SK-MEL-5 (cell line): ENCODE measurements at places on chromosomes 2 and 18. TPM values are rescaled to one million over a fixed set of nuclear protein-coding genes. Genes with fewer than 3 reads are reported as not detected.

Gene HOXD13
- 10.3 and 11.8 TPM in 2 replicates for total RNA-seq

- DNase-seq: no peak
Observed at GRCh38 chr2:118498943-118499342, 348.5 kb downstream of the EN1 start.

Gene SIX3
- total RNA-seq: not detected in 2 replicates

DNA sequence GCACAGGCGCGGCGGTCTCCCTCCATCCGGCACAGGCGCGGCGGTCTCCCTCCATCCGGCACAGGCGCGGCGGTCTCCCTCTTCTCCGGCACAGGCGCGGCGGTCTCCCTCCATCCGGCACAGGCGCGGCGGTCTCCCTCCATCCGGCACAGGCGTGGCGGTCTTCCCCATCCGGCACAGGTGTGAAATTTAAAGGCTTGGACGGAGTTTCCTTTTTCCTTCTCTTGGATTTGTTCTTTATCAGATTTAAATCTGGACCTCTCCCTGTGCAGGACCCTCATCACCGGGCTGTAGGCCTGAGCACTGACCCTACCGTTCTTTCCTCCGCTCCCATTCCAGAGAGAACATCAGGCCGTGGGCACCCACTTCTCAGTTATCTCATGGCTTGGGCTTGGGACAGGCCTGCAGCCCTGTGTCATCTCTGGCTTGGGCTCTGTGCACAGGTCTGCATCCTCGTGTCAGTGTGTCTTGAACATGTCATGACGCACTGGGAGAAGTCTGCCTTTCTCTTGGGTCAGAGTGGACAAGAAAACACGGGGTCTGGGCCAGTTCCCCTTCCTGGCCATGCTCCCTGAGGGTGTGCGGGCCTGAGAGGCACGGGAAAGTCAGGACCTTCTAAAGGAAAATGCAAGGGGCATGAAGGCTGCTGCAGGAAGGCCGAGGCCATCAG is 53.9 kb upstream of the PXDN start:
- no peak for DNase-seq

Gene PRKAG3
- total RNA-seq: not detected in 2 replicates

- no peak for DNase-seq
Observed at GRCh38 chr2:14511541-14511940, 121.0 kb upstream of the LRATD1 start.
